ENCODE measurements at places on chromosomes 4 and X. TPM values are rescaled to one million over a fixed set of nuclear protein-coding genes. Genes with fewer than 3 reads are reported as not detected.

DNA sequence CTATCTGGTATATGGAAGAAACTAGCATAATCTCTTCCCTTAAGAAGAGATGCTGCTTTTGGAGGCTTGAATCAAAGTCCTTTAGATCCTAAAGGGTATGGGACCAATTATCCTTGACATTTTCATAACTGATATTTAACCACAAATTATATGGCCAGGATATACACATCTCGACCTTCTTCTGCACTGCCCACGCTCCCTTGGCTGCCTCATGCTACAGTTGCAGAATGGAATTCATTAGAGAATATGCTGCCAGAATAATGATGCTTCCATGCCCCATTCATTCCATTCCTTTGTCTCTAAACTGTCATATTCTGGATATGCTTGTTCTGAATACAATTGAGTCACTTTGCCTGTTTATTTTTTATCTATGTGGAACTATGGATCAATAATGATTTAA is 157.1 kb upstream of the PACRGL start:
- DNase-seq: no peak

GRCh38 chr4:140152751-140153418 is 1.1 kb downstream of the MAML3 start:
- DNase-seq: peak; percentile 43

DNA sequence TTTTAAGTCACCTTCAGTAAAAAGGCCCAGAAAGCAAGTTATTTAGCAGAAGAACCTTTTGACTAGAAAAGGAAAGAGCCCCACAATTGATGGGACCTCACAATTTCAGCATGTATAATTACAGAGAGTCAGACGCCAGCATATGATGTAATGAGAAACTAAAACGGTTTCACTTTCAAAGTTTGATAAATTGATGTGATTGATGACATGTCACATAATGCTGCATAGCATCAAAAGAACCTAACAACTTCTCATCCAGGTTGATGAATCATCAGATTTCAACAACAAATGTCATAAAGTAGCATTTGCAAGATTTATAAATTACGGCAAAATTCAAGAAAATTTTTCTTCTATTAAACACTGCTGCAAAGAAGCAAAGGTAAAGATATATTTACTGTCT is 3.9 kb upstream of the GAR1 start:
- DNase-seq: no peak

CENPVL1 gene
- total RNA-seq: not detected

GRCh38 chr4:157664726-157665125 is 444.2 kb downstream of the GRIA2 start:
- DNase-seq: peak; percentile 51

- no peak for DNase-seq
Observed at GRCh38 chrX:78957768-78958130, 12.6 kb downstream of the P2RY10 start.

DNA sequence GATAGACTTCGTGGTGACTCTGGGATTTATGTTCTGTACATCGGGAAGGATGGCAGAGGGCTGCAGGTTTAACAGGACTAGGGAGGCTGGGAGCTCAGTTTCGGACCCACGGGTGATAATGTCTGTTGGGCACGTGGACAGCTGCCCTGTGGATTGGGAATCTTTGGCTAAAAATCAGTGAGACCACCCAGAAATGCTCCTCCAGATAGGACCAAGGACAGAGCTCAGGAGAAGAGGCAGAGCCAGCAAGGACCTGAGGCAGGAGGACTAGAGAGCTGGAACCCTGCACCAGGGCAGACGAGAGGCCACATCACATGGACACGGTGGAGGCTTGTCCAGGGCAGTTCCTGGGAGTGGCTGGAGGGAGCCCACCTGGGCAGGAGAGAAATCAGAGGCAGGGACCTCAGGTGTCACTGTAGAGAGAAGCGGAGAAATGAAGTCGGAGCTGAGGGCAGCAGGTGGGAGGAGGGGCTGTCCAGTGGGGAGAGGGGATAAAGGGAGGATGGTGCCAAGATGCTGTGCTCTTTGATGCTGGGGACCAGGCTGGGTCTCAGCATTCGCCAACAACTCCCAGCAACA is 79.2 kb downstream of the CPZ start:
- no peak for DNase-seq

- no peak for DNase-seq
Observed at GRCh38 chr4:149047368-149047767, 605.2 kb upstream of the NR3C2 start.

DNA sequence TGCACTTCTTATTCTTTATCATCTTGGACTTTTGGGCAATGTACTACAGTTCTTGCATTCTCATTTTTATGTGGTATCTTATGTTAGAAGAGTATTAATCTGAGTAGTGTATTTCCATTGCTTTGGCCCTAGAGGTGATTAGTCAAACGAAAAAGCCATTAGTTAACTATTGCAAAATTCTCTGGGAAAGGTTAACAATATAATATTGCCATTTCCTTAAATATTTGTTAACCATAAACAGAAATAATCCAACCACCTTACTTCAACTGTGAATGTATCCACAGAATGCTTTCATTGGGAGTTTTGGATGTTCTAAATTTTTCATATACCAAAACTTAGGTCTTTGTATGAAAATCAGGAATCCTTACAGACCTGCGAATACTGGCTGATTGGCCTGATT is 294.6 kb upstream of the UGT8 start:
- DNase-seq: no peak

DDIT4L gene
- total RNA-seq: 0.23 TPM

DNA sequence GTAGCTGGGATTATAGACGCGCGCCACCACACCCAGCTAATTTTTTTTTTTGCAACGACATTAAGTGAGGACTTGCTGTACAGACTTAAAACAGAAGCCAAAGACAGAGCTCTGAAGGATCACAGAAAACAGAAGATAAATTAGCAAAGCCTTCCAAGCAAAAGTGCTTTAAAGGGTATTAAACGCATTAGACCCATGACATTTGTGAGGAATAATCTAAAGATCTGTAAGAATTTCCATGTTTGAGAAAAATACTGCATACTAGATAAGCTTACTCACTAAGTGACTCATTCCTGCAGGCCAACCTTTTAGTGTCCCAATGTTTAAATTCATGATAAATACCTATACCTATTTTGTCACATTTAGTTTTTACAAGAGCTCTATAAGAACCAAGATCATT is 27.4 kb downstream of the SMARCA1 start:
- DNase-seq: peak; percentile 10

RPA4 gene
- 1.4 TPM for total RNA-seq

MAPK10 gene
- 4.7 TPM for total RNA-seq

GRCh38 chr4:109383823-109384222 is 49.8 kb upstream of the SEC24B start:
- no peak for DNase-seq

CLNK gene
- total RNA-seq: not detected

GRCh38 chrX:112669824-112670223 is 9.9 kb downstream of the LHFPL1 start:
- no peak for DNase-seq

- no peak for DNase-seq
Observed at GRCh38 chrX:130166503-130166777, 799 bp upstream of the AIFM1 start.

- DNase-seq: peak; percentile 27
Observed at GRCh38 chr4:108700081-108700757, 49.8 kb downstream of the OSTC start.

DNA sequence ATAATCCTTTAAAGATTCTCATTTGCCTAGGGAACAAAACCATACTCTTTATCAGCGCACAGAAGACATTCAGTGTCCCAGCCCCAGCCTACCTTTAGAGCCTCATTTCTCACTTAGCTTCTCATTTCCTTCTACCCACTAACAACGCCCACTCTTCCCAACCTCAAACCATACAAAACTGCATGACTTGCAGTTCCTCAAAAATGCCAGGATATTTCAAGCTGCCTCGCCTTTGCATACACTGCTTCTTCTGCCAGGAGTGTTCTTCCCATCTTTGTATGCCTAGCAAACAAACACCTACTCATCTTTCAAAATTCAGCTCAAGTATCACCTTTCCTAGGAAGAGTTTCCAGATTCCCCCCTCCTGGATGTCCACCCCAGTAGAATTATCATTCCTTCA is 129.9 kb upstream of the ADGRL3 start:
- DNase-seq: no peak

DNA sequence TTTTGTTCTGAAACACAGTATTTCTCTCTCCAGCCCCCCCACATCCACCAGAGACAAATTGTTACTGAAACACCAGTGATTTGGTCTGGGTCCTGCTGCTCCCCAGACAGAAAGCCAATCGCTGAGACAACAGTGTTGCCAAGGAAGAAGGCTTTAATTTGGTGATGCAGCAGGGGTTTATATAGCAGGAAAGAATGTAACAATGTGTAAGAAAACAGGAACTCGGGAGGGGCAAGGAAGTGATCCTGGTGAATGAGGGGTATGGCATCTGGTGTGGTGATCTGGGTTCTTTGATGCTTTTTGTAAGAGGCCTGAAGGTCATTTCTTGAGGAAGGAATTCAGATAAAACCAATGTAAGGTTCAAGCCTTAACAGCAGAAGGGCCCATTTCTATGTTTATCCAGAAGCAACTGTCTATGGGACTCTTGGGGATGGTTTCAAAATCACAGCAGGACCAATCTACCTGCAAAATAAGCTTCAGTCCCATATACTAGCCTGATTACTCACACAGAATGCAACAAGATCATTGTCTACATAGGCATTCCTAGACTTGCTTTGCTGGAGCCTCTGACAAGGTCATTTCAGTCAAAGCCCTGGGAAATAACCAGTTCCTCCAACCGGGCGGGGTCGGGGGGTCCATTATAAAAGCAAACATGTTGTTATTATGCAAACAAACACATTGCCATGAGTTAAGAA is 445.2 kb upstream of the ZFP42 start:
- no peak for DNase-seq

DNA sequence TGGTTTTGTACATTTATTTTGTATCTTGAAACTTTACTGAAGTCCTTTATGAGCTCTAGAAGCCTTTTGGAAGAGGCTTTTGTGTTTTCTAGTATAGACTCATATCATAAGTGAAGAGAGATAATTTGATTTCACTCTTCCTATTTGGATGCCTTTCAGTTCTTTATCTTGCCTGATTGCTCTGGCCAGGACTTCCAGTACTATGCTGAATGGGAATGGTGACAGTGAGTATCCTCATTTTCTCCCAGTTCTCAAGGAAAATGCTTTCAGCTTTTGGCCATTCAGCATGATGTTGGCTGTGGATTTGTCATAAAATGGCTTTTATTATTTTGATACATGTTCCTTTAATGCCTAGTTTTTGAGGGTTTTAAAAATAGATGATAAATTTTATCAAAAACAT is 1061.3 kb downstream of the STPG2 start:
- DNase-seq: no peak

DNA sequence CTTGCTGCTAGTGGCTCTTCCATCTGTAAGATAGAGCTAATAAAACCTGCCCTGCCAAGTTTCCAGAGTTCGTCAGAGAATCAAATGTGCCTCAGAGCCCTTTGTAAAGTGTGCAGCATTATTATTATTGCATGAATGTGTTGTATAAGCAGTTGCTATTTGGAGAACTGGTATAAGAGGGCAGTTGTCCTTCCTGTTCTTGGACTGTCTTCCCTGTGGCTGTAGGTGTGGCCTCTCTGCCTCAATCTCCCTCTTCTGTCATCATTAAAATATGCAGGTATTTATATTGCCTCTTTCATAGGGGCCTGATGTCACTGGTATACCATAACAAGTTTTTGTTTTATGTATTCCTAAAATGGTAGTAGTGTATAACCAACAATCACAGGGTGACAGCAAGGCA is 3.8 kb downstream of the MTM1 start:
- DNase-seq: no peak

DNA sequence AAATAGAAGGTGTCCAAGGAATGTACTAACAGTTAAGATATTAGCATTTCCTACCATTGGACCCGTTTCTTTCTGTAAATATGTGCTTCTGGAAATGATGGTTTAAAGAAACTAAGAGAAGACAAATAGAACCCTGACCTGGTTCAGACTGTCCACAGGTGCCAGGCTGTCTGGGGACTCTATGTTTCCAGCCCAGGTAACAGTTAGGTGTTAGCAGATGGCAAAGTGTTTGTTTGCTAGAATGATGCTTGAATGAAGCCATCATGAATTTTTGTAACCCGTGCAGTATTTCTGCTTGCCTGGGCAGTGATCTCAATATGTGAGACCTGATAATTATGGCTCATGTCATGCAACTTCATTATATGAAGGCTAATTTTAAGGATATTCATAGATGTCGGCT is 87.5 kb downstream of the LRRC66 start:
- no peak for DNase-seq

UGT2B10 gene
- total RNA-seq: not detected

WDR19 gene
- 39.6 TPM for total RNA-seq

DNA sequence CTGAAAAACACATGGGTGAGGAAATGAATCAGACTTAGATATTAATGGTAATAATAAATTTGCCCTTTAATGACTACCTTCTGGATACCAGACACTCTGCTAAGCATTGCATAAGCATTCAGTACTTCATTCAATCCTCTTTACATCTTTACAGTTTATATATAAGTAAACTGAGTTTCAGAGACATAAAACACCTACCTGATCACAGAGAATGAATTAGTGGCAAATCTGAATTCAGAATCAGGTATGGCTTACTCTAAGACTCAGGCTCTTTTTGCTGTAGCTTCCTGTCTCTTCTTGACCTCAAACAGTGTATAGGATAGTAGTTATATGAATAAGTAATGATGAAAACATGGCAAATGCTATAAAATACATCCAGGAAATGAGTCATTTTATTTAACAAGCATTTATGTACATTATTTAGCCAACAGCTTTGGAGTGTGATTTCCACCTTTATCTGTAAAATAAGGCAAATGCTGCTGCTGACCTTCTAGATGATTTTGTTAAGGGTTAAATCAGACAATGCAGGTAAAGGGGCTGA is 83.9 kb downstream of the VEGFC start:
- DNase-seq: peak; percentile 3

CLGN gene
- total RNA-seq: 10.7 TPM

NRK gene
- total RNA-seq: 0.16 TPM

DNA sequence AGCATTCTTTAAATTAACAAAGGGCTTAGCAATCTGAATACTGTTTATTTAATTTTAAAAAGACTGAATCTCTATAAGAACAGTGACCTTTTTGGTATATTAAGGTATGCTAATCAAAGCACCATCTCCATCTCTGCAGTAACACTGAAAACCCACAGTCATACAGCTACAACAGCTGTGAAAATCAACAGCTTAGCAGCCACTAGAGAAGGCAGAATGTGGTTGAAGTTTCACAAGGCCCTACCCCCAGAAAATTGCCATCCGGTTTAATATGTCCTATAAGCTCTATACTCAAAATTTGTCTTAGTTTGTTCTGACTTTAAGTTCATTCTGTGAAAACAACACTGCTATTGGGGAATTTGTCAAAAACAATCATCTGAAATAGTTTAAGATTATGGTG is 128.7 kb downstream of the OPHN1 start:
- no peak for DNase-seq

PABPC5 gene
- total RNA-seq: not detected

GRCh38 chr4:31343061-31343460 is 622.9 kb downstream of the PCDH7 start:
- DNase-seq: no peak
